ENCODE measurements at places on chromosomes 3 and 15.
A peak's percentile ranks its signal among the peaks of the same experiment; 100 is the strongest.

GRCh38 chr15:88920186-88920891 lies 7.2 kb upstream of the MFGE8 start:
- DNase-seq: peak; percentile 71

GRCh38 chr3:60542995-60543394 lies 708.3 kb downstream of the FHIT start:
- DNase-seq: no peak

- DNase-seq: no peak
Measured at GRCh38 chr3:50817756-50818529, 143.2 kb downstream of the DOCK3 start.

DNA sequence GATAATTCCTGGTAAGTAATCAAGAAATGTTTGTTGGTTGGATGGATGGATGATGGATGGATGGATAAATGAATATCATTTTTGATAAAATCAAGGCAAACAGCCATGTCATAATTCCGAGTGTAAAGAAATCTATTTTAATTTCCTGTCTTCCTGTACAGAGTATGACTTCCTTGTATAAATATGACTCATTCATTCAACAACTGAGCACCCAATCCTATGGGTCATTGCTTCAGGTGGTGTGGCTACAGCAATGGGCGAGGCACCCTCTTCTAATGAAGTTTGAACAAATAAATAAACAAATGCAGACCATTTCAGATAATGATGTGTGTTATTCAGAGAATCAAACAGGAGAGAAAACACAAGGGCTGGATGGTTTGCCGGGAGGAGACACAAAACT lies 198.7 kb downstream of the TNIK start:
- DNase-seq: no peak

DNA sequence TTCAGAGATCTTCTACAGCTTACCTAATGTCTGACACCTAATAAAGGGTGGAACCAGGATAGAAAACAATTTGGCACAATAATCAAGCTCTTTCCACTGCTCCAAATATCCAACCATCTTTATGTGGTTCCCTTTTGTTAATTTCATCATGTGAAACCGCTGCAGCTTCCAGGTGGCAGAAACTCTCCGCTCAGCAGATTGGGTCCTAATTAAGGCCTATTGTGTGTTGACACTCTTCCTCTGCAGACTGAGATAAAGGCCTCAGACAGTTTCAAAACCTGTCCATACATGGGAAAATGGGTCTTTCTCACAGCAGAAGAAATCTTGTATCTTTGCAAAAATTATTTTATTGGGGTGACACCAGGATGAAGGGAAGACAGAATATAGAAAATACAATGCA lies 1002.4 kb upstream of the SEMA6D start:
- no peak for DNase-seq

- DNase-seq: no peak
Measured at GRCh38 chr15:47846128-47846868, 129.0 kb downstream of the SEMA6D start.

DNA sequence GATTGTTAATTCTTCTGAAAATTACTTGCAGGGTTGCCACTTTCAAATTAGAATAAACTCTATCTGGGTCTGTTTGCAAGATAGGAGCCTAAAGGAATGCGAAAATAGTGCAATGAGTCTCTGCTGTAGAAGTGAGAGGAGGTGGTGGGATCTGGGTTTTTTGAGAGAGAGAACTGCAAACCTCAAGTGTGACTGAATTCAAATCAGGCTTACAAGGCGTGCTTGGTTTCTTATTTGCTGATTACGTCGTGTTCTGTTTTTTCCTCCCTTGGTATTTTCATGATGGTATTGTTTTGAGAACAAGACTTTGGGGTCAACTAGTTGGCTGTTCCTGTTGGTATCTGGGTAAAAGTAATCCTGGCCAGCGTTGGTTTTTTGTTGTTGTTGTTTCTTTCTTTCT lies 490.9 kb upstream of the CFAP20DC start:
- no peak for DNase-seq

GRCh38 chr3:51988286-51989146 lies 5.2 kb downstream of the ACY1 start:
- no peak for DNase-seq

DNA sequence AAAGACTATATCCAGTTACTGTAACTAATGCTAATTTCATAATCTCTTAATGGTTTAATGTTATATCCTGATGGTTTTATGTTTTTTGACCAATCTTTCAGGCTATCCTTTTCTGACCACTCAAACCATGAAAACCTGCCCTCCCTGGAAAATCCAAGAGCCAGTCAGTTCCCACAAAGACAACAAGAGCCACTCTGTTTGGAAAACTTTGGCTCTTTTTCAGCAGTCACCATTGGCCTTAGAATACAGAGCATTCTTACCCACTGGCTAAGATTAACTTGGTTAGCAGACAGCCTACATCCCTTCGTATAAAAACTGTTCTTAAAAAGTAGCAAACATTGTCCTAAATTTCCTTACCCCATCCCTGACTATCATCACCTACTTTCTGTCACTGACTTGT lies 32.9 kb downstream of the ALCAM start:
- DNase-seq: no peak

DNA sequence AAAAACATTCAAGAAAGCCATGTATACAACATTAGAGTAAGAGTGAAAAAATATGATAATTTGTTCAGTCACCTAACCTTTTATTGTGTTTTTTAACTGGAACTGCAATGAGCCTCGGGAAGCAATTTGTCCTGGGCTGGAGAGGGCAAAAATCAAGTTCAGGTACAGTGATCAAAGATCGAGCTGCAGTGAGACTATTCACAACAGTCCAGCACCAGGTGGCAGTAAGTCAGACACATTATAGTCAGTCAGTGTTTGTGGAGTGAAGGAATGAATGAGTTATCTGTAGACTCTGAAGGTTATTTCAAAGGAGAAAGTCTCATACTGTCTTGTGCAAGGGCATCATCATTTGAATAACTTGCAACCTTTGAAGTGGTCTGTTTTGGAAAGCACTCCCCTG lies 116.6 kb downstream of the CHDH start:
- DNase-seq: no peak

GRCh38 chr15:57526076-57526475 lies 65.6 kb upstream of the MYZAP start:
- no peak for DNase-seq

DNA sequence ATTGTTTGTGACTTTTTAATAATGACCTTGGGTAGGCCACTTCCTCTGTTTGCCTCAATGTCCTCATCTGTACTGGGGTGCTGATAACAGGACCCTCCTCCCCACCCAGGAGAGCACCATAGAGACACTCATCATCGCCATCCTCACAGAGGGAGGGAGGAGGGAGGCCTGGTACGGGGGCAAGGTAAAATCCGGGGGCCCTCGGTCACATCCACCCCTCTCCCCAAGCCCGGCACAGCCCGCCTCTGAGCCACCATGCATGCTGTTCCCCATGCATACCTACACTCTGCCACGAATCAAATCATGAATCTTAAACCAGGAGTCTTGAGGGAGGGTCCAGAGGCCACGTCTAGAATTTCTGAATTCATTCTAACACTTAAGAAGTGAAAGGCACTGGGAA lies 74.9 kb upstream of the IQSEC1 start:
- no peak for DNase-seq

- no peak for DNase-seq
Measured at GRCh38 chr3:50373146-50374051, 14.1 kb upstream of the TMEM115 start.

GRCh38 chr3:13025778-13026518 lies 47.3 kb downstream of the IQSEC1 start:
- no peak for DNase-seq

DNA sequence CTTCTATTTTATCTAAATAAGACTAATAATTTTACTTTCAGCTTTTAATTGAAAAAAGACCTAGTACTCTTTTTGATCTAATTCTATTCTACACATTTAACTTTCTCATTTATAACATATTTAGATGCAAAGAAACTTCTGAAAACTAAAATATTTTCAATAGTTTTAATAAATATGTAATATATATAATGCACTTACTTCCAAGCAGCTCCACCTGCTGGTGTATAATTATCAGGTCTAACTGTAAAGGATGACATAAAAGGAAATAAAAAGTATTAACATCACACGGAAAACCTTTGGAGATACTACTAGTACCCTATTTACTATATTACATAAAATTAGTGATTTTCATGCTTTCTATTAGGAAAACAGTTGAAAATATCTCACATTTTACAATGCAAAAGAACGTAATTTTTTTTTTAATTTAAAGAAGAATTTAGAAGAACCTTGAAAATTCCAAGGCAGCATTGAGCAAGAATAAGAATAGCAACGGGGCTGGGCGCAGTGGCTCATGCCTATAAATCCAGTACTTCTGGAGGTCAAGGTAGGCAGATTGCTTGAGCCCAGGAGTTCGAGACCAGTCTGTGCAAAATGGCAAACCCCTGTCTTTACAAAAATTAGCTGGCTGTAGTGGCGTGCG lies 10.2 kb downstream of the PLSCR5 start:
- peak; percentile 21 for DNase-seq

DNA sequence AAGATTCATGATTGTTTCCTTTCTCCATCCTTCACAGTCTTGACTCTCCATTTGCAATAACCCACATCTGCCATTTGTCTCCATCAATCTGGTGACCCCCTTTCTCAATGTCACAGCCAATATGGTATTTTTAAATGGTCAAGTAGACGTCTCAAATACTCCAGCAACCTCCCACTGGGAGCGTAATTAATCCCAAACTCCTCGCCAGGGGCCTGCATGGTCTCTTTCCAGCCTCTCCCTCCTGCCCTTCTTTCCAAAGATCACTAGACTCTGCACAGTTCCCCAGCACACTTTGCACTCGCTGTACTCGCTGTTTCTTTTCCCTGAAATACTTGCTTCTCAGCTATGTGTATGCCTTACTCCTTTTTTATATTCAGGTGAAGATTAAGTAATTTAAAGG lies 115.3 kb downstream of the PLCH1 start:
- DNase-seq: no peak

GRCh38 chr3:32619395-32619794 lies 48.7 kb upstream of the DYNC1LI1 start:
- no peak for DNase-seq

GRCh38 chr15:59138243-59138642 lies 33.3 kb downstream of the CCNB2 start:
- peak; percentile 44 for DNase-seq

GRCh38 chr3:4882548-4882947 lies 96.7 kb upstream of the BHLHE40 start:
- no peak for DNase-seq

- no peak for DNase-seq
Measured at GRCh38 chr15:74791667-74792066, 9.8 kb downstream of the CSK start.

- no peak for DNase-seq
Measured at GRCh38 chr3:11009898-11010297, 17.4 kb downstream of the SLC6A1 start.

DNA sequence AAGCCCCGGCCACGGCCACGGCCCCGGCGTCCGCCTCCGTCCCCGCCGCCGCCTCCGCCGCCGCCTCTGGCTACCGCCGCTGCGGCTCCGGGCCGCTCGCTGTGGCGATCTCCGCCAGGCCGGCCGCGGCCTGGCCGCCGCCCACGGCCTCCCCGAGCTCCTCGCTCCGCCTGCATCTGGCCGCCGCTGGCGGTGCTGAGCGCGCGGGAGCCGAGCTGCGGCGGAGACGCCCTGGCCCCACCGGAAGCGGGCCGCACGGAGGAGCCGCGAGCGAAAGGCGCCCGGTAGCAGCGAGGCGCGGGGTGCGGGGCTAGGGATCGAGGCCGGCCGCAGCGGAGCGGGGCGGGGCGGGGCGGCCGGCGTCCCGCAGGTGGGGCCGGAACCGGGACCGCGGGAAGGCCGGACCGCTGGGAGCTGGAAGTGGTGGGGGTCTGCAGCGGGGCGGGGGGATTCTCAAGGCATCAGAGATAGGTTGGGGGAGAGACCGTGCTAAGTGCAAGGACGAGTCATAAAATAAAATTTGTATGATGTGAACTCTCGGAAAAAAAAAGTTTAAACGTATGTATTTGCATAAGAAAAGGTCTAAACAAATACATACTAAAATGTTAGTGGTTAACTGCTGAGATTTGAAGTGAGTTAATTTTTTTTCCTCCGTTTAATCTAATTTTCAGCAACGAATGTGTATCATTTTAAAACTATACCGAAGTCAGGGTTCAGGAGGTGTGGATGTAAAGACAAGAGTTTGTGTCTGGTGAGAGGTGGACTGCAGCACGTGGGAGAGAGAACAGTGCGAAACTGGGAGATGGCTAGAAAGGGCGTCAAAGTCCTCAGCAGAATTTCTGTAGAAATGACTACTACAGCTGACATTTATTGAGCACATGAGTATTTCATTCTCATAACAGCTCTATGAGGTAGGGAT lies at the start of gene AVEN:
TSS of gene AVEN (minus strand) at position 334 of the 919 bp plus-strand sequence. CDS start at position 176, 158 bp downstream.
- peak; percentile 62 for DNase-seq

DNA sequence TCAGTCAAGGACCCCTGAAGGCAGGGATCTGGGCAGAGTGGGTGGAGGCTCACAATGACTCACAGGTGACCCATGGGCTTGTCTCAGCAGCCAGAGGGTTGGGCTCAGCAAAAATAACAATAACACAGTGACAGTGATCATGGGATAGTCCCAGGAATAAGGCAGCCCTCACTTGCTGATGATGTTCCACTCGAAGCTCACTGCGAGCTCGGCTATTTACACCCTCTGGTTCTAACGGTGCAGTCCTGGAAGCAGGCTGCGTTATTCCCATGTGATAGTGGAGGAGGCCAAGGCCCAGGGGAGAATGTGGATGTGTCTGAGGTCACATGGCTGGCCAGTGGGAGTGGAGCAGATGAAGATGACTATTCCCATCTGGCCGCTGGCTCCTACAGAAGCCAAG lies 16.2 kb downstream of the CCDC33 start:
- DNase-seq: no peak

- DNase-seq: no peak
Measured at GRCh38 chr15:85707519-85708338, 87.0 kb downstream of the KLHL25 start.

- peak; percentile 66 for DNase-seq
Measured at GRCh38 chr3:105747060-105747541, 121.7 kb downstream of the CBLB start.

DNA sequence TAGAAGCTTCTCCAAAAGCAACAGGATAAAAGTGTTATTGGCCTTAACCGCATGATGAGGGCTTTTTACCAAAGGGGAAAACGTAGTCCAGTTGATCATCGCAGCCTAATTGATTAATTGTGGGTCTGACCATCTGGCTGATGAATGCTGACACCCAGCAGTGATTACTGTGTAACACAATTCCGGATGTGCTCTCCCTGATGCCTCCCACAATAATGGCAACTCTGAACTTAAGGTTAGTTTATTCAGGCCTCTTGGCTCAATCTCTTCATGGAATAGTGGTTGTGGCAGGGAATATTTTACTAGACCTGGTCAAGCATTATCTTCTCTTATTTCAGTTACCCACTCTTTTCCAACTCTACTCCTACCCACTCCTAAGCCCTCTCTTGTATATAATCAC lies 332.9 kb downstream of the TIGIT start:
- no peak for DNase-seq

GRCh38 chr3:169232863-169233262 lies 430.6 kb downstream of the MECOM start:
- peak; percentile 31 for DNase-seq

GRCh38 chr15:41985236-41986160 lies 13.1 kb upstream of the EHD4 start:
- DNase-seq: no peak

- no peak for DNase-seq
Measured at GRCh38 chr15:74500401-74500800, 39.4 kb upstream of the UBL7 start.

GRCh38 chr3:141904203-141904602 lies 27.8 kb downstream of the ATP1B3 start:
- no peak for DNase-seq

- DNase-seq: no peak
Measured at GRCh38 chr15:31419820-31420219, 93.2 kb downstream of the KLF13 start.
